DMS79 treated with DMSO at 0.1 percent for 48 hours (cell line): ENCODE measurements at places on chromosomes 12 and 14.
A peak's percentile ranks its signal among the peaks of the same experiment; 100 is the strongest.

DNA sequence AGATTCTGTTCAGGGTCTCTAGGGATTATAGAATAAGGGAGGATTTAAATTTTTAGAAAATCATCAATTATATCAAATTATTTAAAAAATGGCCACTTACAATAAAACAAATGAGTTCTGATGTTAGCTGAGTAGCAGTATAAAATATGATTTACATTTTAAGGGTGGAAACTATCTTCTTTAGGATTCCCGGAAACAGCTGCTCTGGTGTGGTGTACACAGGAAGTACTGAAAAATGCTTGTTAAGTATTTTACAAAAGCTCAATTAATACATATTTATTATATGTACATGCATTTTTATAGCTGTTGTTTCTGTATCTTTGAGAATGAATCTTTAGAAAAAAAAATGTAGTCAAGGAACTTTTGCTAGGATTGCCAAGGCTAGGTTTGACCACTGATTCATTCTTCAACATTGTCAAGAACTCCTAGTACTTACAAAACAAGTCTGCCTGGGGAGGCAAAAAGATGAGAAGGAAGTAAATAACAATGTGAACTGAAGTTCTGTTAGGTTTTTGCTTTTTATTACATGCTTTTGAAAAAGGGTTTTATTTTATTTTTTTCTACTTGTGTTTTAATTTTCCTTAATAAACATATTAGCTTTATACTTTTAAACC, 48.0 kb downstream of the ARF6 start:
- no peak for DNase-seq

- no peak for DNase-seq
Measured at GRCh38 chr14:103023881-103024473, 33.4 kb downstream of the CDC42BPB start.

GRCh38 chr12:944211-944610, 5.3 kb downstream of the RAD52 start:
- DNase-seq: no peak

- DNase-seq: no peak
Measured at GRCh38 chr14:68952531-68953195, 26.4 kb downstream of the ACTN1 start.

DNA sequence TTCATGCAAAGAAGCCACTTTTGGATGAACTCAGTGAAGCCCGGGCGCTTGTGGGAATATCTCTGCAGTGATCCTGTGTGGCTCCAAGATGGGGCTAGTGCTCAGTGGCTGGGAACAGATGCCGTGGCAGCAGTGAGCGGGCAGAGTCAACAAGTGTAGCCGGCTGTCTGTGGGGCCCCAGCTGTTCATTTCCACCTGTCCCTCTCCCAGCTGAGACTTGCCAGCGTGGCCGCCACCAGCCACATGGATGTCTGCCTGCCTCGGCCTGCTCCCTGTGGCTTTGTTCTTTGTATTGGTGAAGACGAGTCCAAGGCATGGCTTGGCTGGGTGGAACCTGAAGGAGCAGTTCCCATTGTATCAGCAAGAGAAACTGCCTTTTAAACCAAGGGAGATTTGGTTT, 77.3 kb downstream of the NOS1 start:
- DNase-seq: no peak

DNA sequence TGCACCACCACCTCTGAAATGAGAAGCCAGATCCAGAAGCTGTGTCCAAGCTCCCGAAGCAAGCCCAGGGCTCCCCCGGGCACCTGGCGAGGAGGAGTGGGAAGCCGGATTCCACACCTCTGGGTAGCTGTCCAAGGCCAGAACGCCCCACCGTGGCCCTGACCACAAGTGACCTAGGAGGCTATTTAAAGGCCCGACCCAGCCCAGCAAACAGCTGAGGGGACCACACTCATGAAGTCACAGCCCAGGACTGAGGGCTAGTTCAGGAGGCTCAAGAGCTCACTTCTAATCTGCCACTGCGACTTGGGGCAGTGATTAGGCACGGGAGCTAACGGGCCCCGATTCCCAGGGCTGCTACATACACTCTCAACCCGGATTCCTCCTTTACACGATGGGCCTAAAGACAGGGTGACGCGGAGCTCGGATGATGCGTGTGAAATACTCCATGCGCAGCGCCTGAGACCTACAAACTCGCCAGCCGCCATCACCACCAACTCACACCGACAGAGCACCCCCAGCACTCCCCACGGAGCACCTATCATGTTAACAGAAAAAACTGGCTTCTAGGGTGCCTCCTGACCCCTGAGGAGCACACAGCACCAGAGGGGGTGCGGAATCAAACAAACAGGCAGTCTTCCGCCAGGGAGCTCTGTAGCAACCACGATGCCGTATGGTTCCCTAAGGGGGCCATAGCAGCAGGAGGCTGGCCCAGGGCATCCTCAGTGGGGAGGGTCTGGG, 84.0 kb upstream of the GPR68 start:
- no peak for DNase-seq

DNA sequence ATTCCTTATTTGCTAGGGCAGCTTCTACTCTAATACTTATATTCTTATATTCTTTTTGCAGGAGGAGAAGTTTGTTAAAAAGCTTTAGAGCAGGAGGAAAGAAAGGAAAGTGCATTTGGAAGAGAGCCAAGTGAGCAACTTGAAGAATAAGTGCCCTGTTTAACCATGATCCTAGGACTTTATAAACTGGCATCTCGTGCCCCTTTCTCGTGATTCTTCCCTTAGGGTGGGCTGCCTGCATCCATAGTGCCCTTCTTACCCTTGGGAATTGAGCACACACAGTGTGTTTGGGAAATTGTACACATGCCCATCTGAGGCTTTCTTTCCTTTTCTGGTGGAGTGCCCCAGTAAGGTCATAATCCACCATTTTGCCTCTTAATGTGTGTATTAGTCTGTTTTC, 141.9 kb downstream of the NUBPL start:
- DNase-seq: no peak

DNA sequence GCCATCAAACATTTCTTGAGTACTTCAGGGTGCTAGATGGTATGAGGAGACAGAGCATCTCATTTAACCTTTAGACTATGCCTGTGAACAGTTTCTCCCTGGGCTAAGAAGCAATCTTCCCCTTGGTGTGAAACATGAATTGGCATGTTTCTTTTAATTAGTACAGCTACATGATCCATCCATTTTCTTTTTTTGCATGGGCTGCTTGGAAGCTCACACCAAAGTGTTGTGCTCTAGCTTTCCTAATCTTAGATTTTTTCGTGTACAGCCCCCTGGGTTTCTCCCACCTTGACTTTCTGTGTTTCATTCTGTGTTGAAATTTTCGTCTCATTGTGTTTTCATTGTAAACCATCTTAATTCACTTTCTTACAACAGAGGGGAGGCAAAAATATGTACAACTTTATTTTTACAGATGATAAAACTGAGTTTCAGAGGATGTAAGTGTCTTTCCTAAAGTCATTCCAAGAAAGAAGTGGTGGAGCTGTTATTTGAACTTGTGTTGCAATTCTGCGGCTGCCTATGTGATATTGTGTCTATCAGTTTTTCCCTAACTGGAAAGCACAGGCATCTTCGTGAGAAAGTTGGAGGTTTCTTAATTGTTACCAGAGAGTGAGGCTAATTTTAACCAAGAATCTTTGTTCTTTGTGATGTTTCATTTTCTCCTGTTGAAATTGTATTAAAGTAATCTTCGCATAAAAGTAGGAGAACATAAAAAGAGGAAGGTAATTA, 64.5 kb downstream of the DAAM1 start:
- DNase-seq: no peak

DNA sequence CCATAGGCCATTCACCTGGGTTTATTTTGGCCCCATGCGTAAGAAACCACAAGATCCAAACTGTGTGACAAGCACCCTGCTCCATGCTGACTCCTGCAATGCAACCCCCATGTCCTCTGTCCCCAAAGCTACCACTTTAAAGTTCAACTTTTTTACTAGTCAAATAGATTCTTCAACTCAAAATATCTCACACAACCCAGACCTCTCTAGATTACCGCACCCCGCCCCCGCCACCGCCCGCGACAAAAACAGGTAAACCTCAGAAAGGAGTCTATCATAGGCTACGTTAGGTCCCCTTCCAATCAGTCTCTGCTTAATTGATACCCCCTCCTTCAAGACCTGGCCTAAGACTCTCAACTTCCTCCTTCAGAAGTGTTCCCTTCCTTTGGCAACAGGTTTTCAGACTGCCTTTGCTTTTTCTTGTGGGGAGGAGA, 2.2 kb downstream of the ZFP36L1 start:
- no peak for DNase-seq

DNA sequence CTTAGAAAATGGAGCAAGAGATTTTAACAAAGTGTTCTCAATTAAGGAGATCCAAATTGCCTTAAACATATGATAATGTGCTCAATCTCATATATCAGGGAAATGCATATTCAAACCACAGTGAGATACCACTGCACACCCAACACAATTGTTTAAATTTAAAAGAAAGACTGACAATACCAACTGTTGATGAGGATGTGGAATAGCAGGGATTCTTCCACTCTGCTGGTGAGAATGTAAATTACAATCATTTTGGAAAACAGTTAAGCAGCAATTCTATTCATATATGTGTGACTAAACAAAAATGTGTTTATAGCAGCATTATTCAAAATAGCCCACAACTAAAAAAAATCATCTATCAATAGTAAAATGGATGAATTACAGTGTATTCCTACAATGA, 144.2 kb downstream of the KICS2 start:
- DNase-seq: no peak

GRCh38 chr12:120397824-120398540, 29.0 kb upstream of the MSI1 start:
- no peak for DNase-seq

DNA sequence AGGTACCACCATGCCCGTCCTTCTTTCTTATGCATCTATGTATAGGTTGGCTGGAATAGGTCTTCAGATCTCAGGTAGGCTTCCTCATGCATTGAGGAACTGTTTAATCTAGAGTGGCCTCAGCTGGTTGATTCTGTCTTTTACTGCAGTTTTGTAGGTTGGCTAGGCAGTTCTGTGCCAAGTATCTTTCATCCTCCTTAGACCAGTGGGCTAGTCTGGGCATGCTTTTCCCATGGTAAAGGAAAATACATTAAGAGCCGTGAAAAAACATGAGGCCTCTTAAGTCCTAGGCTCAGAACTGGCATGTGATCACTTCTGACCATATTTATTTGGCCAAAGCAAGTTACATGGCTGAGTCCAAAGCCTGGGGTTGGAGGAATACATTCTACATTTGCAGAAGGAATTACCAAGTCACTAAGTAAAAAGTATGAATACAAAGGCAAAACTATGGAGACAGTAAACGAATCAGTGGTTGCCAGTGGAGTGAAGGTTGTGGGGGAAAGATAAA, 137.3 kb downstream of the WIF1 start:
- DNase-seq: no peak

DNA sequence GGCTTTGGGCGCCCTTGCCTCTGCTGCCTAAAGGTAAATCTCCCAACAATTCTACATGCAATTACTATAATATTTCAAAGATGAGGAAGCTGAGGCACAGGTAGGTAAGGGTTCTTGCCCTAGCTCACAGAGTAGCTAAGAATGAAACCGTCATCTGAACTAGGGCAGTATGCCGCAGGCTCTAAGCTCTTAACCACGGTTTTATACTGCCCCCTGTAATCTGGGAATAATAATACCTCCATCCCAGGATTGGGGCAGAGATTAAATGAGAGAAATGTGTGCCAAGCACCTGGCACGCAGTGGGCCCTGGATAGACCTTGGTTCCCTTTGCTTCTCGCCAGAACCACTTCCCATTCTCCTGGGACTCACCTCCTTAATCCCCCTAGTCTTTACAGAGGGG, 1.5 kb upstream of the HRK start:
- peak; percentile 24 for DNase-seq

GRCh38 chr12:131290255-131290959, 336.7 kb downstream of the ADGRD1 start:
- no peak for DNase-seq

DNA sequence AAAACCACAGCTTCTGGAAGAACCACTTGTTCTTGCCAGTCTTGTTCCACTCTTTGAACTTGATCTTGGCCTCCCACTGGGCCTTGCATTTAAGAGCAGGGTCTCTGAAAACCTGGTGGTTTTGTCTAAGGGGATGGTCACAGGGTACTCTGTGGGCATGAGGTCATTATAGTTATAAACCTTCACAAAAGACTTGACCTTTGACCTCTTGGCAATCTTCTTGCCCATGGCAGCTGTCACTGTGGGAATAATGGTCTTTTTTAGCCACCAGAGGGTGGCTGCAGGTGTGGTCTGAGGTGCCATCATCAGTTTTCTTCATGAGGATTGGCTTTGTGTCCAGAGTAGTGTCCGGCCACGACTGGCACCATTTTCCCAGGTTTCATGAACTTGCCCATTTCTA, 9.1 kb downstream of the ATP6V0A2 start:
- no peak for DNase-seq
